ENCODE measurements at places on chromosomes 13 and 19.
A peak's percentile ranks its signal among the peaks of the same experiment; 100 is the strongest.

GRCh38 chr13:43766725-43767124 lies 20.0 kb downstream of the ENOX1 start:
- DNase-seq: no peak

GRCh38 chr19:53517114-53517741 lies 20.7 kb upstream of the ZNF331 start:
- no peak for DNase-seq

DNA sequence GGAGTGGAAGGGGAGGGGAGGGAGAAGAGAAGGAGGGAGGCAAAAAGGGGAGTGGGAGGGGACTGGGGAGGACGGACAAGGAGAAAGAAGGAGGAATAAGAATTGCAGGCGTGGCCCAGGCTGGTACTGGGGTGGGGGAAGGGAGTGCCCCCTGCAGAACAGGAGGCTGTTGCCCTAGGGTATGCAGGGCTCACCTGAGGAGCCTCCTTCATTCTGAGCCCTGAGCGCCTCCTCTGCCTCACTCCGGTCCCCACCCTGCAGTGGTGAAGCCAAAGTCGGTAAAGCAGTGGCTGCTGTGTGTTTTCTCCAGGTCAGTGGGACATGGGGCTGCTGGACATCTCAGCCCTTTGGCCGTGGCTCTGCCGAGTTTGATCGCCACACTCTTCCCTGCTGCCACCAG lies 9.1 kb upstream of the CDC16 start:
- DNase-seq: no peak

GRCh38 chr13:89363144-89363543 lies 1692.0 kb downstream of the SLITRK5 start:
- no peak for DNase-seq

GRCh38 chr13:101417043-101417406 lies 717 bp upstream of the NALCN start:
- DNase-seq: no peak

DNA sequence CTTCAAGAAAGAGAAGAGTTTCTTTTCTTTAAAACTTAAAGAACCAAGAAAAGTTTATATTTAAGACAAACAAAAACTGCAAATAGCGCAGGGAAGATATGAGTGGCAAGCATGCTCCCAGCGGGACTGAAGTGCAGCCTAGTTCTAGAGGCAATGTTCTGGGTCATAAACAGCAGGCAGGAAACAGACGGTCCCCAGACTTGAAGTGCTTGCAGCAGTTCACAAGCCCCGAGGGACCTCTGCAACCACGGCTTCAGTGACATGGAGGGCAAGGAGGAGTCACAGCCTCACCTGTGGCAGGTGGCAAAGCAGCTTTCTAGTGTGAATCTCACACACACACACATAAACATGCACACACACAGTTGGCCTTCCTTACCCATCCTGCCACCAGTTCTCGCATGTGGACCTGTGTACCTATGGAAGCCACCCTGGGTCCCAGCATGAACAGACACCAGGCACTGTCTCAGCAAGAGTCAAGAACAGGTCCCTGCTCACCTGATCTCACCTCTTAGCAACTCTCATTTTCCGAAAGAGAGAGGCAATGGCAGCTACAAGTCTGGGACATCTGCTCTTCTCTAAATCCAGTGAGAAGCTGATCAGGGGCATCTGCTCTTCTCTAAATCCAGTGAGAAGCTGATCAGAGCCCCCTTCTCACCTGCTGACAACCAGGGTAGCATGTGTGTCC lies 162.0 kb downstream of the EFNB2 start:
- DNase-seq: no peak

- DNase-seq: peak; percentile 40
Measured at GRCh38 chr19:4633140-4633967, 6.0 kb upstream of the TNFAIP8L1 start.

DNA sequence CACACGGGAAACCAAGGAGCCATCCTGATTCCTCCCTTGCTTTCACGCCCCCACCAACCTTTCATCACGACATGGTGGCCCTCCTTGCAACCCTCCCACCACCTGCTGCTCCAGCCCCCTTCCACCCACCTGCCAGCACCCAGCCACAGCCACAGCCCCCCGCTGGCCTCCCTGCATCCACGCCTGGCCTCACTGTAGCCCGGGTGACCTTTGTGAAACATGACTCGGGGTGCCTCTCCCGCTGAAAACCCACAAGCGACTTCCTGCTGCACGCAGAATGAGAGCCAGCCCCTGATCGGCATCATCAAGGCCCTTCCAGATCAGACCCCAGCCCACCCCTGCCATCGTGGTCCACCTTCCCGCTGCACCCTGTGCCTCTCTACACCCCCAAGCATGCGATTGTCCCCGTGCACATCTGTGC lies 14.9 kb downstream of the POP4 start:
- peak; percentile 57 for DNase-seq

DNA sequence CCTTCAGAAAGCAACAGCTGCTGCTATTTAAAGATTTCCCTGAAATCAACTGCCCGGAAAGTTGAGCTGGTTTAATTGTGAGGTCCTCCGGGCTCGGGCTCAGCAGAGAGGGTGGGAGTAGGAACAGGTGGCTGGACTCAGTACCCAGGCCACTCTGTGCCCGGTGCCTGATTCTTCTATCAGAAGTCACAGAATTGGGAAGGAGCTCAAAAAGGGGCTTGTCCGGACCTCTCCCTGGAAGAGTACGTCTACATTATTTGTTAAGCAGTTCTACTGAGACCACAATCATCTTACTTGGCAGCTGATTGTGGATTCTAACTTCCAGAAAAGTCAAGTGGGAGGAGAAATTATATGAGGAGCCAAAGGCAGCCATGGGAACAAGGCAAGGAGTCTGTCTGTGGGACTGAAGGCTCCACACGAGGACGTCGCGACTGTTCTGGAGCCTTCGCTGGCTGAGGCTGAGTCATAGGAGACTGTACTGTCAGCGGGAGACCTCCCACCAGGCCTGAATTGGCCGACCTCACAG lies 91.7 kb upstream of the ANKRD10 start:
- DNase-seq: no peak

- DNase-seq: no peak
Measured at GRCh38 chr13:44921246-44921877, 67.9 kb downstream of the NUFIP1 start.

DNA sequence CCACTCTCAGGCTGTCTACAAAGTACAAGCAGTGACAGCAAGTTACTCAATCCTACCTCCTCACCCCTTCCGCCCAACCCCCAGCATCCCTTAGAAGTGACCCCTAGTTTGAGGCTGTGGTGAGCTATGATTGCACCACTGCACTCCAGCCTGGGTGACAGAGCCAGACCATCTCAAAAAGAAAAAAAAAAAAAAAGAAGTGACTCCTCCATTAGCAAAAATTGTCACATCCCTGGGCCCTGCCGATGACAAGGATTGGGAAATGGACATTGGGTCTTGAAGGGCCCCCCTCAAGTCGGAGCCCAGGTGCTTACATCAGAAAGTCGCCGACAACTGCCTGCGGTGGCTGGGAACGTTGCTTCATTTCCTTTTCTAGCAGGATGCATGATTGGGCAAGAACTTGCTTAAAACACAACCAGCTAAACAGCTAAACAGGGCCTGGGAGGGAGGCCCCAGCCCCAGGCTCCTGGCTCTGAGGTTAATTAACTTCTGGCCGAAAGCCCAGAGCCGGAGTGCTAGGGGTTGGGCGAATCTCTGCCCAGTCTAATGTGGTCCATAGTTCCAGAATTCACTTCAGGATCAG lies 15.3 kb downstream of the RAB3D start:
- no peak for DNase-seq

- DNase-seq: no peak
Measured at GRCh38 chr19:16794456-16795441, 34.4 kb upstream of the SIN3B start.

- DNase-seq: no peak
Measured at GRCh38 chr13:34474187-34474868, 467.7 kb upstream of the NBEA start.

DNA sequence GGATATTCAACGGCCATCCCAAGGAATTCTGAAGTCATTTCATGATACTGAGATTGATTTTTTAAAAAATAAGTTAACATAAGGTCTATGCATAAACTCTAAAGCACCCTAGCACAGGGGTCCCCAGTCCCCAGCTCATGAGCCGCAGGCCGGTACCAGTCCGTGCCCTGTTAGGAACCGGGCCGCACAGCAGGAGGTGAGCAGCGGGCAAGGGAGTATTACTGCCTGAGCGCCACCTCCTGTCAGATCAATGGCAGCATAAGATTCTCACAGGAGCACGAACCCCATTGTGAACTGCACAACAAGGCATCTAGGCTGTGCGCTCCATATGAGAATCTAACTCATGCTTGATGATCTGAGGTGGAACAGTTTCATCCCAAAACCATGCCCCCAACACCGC lies 31.0 kb downstream of the RCBTB1 start:
- DNase-seq: no peak

- DNase-seq: no peak
Measured at GRCh38 chr13:98447130-98447529, 129.8 kb downstream of the STK24 start.
